NCI-H2107 (cell line): ENCODE measurements at places on chromosomes 1 and 21.
A peak's percentile ranks its signal among the peaks of the same experiment; 100 is the strongest.

DNA sequence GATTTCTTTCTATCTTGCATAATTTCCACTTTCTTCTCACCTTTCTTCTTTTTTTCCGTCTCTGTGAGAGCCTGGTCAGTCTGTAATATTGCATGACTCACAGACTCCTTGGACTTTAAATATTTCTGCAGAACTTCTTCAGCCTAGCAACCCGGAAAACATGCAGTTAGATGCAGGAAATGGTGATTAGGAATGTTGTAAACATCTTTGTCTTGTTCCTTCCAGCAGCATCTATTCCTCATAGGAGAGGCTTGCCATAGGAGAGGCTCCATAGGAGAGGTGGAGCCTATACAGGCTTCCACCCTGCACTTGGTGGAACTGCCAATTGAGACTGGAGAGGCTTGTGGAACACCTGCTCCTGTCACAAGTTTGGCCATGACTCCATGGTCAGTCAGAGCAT, 10.0 kb downstream of the GBP5 start:
- no peak for DNase-seq

DNA sequence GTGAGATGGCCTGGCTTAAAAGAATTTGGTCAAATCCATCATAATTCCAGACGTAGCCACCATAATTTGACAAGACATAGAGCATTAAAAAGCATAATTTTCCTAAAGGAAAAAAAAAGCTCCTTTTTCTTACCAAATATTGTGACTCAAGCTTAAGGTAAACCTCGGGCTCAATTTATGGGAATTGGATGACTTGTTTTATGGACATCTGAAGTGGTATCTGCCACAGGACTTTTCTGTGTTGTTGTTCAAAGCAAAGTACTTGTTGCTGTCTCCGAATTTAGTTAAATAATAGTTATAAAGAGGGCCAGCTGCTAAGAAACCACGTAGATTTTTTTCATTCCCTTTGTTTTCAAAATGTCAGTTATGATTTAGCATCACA, 1.1 kb downstream of the MPZL1 start:
- no peak for DNase-seq

GRCh38 chr1:2384941-2385481, 6.3 kb downstream of the MORN1 start:
- DNase-seq: no peak

DNA sequence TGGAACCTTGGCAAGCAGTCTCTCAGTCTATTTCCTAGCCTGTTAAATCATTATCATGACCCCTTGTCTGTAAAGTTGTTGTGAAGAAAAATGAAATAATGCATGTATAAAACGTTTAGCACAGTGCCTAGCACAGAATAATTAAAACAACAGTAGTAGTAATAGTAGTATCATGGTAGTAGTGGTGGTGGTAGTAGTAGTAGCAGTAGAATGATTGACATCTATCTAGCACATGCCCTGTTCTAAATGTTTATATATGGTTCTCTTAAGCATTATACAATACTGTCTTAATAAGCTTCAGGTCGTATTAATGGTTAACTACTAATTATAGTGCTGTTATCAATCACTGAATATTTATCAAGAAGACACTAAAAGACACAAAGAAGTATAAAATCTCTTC, 46.7 kb downstream of the GPR3 start:
- no peak for DNase-seq

DNA sequence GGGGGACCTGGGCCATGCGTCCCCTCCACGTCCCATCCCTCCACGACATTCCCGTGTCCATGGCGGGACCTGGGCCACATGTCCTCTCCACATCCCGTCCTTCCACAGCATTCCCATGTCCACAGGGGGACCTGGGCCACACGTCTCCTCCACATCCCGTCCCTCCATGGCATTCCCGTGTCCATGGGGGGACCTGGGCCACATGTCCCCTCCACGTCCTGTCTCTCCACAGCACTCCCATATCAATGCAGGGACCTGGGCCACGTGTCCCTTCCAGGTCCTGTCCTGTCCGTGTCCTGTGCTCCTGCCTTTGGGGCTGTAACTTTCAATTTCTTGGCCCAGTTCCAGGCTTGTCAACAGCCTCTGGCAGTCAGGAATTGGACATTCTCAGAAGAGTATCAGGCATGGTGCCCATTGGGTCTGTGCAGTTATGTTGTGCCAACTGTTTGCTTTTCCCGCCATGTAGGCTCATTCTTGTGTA, 47.1 kb downstream of the WNT9A start:
- no peak for DNase-seq

GRCh38 chr1:27339213-27339612, 2.6 kb upstream of the SYTL1 start:
- DNase-seq: no peak

DNA sequence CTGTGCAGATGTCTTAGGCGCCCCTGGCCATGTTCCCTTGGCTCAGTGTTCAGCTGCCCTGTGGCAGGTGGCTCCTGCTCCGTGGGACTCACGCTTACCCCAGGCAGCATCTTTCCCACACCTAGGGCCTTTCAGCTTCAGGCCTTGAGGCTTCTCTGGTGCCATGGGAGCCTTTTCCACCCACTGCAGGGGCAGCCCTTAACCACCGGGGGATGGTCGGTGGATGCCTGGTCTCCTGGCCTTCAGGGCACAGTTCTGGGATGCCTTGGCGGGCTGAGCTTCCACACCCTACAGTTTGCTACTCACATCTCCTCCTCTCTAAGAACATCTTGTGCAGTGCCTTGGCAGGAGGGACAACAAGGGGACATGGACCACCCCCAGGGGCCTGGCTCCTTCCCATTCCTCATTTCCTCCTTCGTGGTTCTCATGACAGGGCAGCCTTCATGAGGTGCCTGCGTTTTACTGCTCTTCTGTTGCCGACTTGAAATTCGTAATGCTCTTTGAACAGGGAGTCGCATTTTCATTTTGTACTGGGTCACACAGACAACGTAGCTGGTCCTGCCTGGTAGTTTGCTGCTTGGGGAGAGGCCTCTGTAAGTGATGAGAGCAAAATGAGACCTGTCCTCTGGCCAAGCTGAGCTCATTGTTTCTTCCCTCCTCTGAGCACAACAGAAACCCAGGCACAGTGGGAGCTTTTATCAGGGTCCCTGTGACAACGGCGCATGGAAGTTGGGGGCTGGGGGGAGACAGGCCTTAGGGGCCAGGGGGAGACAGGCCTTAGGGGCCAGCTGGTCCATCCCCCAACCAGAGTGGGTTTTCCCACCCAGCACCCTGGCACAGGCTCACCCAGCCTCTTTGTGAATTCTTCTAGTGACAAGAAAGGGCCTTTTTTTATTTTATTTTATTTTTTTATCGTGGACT, 62.0 kb upstream of the NEK2 start:
- DNase-seq: no peak

DNA sequence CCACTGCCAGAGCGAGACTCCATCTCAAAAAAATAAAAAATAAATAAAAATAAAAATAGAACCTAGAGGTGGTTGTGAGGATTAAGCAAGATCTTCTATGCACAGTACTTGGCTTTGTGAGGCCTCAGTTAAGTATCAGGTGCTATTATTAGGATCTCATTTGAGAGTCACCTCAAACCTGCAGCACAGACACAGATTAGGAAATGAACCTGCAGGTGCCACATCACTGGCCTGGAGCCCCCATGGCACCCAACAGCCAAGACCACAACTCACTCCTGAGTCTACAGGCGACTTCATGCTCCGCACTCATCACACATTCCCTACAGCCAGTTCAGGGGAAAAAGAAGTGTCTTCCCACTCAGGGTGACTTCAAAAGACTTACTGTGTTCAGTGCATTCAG, 176.8 kb downstream of the SLC45A1 start:
- no peak for DNase-seq

DNA sequence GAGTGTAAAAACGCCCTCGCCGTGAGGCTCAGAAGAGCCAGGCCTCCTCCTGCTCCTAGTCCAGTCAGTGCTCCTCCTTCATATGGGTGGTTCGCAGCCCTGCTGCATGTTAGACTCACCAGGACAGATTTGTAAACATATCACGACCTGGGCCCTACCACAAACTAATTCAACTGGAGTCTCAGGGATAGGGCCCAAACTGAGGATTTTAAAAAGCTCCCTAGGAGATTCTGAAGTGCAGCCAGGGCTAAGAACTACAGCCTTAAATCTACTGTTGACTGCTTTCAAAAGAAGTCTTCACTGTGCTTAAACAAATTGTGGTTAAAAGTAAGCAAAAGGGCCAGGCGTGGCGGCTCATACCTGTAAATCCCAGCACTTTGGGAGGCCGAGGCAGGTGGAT, 57.0 kb downstream of the CAMTA1 start:
- no peak for DNase-seq

GRCh38 chr1:241356519-241357365, at the start of gene RGS7:
Gene RGS7, minus strand, starts transcription at chr1:241357205.
- peak; percentile 57 for DNase-seq

DNA sequence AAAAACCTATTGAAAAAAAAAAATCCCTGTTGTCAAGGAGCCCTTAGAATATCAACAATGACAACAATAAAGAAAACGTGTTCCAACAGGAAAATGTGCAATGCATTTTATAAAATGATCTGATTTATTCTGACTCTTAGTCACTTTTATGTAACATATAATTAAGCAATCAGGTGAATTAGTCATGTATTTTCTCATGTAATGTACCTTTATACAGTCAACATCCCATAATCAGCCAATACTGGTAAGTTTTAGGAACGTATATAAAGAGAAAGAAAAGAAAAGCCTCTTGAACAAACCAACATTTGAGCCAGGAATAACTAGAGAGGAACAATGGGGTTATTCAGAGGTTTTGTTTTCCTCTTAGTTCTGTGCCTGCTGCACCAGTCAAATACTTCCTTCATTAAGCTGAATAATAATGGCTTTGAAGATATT, at the start of gene CLCA4:
Gene CLCA4, plus strand, starts transcription at position 292 of the 435 bp plus-strand sequence. Its CDS starts 42 bp downstream, at position 334.
- no peak for DNase-seq

DNA sequence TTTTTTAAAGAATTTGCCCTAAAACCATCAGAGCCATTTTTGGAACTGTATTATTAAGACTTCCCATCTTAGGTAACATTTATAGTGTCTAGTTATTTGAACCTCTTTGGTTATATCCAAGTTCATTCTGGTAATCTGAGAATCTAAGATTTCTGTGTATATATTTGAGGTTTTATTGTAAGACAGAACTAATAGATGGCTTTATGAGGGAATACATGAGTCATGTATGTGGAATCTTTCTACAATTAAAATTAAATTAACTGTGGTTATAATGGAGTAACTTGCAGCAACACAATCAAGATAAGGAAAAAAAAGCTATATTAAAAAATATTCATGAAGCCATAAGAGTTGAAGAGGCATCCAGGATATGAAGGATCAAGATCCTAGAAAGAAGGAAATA, 92.1 kb downstream of the UBE2U start:
- DNase-seq: no peak

DNA sequence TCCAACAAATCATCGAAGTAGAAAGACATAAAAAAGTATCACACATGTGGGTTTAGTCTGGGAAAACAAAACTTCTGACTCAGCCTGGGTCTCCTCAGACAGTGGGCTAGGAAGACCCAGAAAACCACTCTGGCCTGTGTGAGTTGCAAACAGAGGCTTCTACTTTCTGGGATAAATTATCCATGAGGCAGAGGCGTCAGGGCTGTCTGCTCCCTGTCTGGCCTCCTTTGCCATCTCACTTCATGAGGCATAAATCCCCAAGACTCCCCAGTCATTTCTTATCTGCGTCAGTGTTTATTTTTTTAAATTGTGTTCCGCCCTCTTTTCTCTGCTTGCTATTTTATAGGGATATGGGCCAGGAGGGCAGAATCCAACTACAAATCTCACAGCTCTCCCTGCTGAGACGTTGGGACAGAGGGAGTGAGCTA, 80.6 kb upstream of the TRABD2B start:
- no peak for DNase-seq

DNA sequence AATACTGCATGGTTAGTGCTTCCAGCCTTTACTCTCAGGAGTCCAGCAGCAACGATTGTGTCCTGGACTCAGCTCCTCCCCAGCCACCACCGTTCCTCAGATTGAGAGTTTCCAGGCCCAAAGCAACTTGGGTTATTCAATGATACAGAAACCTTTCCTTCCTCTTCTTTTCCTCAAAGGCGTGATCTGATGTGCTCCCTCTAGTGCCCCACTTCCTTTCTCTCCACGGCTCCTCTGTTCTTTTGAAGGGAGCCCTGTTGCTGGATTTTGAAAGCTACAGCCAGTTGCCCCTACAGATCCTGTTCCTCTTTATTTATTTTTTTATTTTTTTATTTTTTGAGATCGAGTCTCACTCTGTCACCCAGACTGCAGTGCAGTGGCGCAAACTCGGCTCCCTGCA, 14.1 kb downstream of the CRP start:
- DNase-seq: no peak

DNA sequence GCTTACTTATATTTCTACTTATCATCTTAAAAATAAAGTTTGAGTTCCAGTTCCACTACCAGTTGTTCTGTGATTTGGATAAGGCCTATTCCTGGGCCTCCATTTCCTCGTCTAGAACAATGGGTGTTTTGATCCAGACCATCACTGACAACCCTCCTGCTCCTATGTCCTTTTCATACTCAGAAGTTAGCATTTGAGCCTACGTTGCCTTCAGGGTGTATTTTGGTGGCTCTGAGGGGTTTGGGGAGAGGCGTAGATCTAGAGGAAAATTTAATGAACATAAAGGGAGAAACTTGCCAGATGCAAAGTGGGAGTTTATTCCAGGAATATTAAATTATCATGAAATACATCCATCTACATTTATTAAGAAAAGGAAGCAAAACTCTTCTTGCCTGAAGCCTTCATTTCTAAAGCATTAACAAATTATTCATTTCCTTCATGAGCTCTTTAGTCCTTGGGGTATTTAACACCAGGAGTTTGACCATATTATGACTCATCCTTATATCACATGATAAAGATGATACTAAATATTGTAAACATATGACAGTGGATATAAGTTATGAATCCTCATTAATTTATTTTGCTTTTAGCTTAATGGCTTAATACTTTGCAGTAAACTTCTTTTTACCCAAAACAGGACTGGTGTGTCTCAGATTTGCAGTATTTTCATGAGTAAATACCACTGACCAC, 47.2 kb upstream of the SYT14 start:
- no peak for DNase-seq

- DNase-seq: no peak
Measured at GRCh38 chr1:35120458-35121133, 41.4 kb downstream of the ZMYM1 start.

DNA sequence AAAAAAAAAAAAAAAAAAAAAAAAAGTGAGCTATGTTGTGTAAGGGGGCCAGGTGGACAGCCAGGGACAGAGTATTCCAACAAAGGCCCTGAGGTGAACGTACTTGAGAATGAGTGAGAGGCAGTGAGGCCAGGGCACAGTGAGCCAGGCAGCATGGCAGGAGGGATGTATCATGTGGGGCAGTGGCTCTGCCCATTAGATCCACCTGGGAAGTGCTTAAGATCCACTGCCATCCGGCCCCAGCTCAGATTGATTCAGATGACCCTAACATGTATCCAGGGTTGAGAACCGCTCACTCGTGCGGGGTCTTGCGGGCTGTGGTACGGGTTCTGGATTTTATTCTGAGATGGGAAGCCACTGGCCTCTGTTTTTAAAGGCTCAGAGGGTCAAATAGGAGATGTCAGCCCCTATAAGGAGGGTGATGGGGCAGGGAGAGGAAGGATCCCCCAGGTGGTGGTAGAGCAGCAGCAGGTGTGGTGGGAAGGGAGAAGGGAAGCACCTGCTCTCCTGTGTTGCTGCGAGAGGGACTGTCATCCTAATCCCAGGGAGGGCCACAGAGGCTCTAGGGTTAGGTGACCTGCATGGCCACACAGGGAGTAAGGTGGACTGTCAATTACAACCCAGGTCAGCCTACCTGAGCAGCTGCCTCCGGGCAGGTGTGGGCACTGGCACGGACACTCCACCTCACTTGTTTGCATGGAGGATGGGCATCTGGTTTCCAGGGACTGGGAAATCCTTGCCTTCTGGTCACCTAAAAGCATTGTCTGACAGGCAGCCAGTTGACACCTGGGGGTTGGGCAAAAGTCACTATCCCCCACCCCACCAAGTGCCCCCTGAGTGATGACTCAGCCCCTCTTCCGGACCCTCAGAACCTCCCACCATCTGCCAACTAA, 31.6 kb downstream of the CDK18 start:
- no peak for DNase-seq
